ENCODE measurements at places on chromosomes 7 and 10.

DNA sequence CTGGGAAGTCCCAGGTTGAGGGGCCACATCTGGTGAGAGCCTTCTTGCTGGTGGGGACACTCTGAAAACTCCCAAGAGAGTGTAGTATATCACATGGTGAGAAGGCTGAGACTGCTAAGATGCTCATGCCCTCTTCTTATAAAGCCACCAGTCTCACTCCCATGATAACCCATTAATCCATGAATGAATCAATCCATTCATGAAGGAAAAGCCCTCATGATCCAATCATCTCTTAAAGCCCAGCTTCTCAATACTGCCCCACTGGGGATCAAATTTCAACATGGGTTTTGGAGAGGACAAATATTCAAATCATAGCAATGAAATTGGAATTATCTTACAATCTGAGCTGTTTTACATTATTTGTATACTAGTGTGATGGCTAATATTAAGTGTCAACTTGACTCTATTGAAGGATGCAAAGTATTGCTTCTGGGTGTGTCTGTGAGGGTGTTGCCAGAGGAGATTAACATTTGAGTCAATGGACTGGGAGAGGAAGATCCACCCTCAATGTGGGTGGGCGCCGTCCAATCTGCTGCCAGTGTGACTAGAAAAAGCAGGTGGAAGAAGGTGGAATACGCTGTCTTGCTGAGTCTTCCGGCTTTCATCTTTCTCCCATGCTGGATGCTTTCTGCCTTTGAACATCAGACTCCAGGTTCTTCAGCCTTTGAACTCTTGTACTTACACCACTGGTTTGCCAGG is 14.3 kb upstream of the UBE2D1 start:
- DNase-seq, result no peak

GRCh38 chr7:69708857-69709256 is 110.6 kb downstream of the AUTS2 start:
- DNase-seq, result peak; percentile 56

- DNase-seq, result no peak
Observed at GRCh38 chr7:17374157-17374556, 75.7 kb downstream of the AHR start.

GRCh38 chr10:79185796-79186374 is 117.1 kb downstream of the ZMIZ1 start:
- DNase-seq, result no peak

- DNase-seq, result no peak
Observed at GRCh38 chr10:12417331-12417730, 68.0 kb downstream of the CAMK1D start.

- DNase-seq, result no peak
Observed at GRCh38 chr7:53900856-53901528, 641.2 kb upstream of the VSTM2A start.

DNA sequence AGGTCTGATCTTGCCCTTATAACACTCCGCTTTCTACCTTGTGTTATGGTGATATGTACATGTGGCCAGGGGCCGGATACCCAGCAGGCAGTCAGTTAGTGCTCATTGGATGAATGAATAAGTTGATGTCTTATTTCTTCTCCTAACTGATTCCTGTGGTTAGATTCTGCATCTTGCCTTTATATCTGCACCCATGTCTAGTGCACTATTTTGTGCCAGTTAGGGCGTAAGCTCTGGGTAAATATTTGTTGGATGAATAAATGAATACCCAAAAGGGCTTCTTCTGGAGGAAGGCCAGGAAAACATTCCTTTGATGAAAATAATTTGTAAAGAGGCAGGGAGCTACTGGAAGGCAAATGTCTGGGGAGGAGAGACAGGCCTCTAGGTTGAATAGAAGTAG is 148.2 kb downstream of the CHN2 start:
- DNase-seq, result no peak

DNA sequence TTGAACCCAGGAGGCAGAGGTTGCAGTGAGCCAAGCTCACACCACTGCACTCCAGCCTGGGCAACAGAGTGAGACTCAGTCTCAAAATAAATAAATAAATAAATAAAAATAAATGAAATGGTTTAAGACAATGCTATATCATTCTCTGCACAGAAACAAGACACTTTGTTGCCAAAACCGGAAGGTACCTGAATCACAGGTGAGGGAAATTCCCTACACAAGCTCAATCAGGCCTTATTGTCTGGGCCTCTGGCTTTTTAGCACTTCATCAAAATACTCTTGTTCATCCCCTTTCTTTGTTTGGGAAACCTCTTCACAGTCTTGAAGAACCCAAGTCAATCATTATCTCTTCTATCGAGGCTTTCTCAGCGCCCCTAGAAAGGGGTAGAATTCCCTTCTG is 166.1 kb upstream of the NPSR1 start:
- no peak for DNase-seq

GRCh38 chr7:116528008-116528789 is 3.4 kb downstream of the CAV1 start:
- no peak for DNase-seq

GRCh38 chr10:76435157-76435556 is 1003.7 kb downstream of the LRMDA start:
- DNase-seq, result no peak

- no peak for DNase-seq
Observed at GRCh38 chr7:3537210-3537875, 236.3 kb downstream of the SDK1 start.

DNA sequence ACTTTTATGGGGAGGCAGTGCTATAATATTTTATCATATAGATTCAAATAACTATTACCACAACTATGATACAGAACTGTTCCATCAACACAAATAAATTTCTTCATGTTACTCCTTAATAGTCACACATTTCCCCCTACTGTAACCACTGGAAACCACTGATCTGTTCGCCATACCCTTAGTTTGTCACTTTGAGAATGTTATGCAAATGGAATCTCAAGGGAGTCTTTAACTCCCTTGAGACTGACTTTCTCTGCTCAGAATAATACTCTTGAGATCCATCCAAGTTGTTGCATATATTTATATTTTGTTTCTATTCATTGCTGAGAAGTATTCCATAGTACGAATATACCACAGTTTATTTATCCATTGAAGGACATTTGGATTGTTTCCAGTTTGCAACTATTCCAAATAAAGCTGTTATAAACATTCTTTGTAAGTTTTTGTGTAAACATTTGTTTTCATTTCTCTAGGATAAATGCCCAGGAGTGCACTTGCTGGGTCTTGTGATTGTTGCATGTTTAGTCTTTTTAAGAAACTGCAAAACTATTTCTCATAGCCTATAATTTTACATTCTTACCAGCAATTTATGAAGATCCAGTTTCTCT is 19.7 kb upstream of the PON2 start:
- no peak for DNase-seq

- DNase-seq, result no peak
Observed at GRCh38 chr7:144777005-144777839, 58.6 kb downstream of the TPK1 start.

GRCh38 chr10:101291331-101292193 is 62.3 kb upstream of the LBX1 start:
- DNase-seq, result peak; percentile 48

- DNase-seq, result no peak
Observed at GRCh38 chr10:123229927-123230630, 75.9 kb downstream of the BUB3 start.

DNA sequence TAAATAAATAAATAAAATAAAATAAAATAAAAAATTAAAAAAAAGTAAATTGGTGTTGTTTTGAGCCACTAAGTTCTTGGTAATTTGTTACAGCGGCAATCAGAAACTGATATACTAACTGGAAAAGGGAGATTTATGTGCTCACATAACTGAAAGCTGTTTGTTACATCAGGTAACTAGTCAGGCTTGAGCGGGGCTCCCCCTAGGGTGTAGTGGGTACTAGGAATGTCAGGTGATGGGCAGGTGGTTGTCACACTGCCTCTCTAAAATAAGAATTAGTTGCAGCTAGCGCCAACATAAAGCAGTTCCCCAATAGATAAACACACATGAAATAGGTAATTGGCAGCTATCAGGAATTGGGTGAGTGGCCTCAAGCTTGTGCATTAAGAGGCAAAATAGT is 1336.9 kb downstream of the XPNPEP1 start:
- DNase-seq, result no peak

DNA sequence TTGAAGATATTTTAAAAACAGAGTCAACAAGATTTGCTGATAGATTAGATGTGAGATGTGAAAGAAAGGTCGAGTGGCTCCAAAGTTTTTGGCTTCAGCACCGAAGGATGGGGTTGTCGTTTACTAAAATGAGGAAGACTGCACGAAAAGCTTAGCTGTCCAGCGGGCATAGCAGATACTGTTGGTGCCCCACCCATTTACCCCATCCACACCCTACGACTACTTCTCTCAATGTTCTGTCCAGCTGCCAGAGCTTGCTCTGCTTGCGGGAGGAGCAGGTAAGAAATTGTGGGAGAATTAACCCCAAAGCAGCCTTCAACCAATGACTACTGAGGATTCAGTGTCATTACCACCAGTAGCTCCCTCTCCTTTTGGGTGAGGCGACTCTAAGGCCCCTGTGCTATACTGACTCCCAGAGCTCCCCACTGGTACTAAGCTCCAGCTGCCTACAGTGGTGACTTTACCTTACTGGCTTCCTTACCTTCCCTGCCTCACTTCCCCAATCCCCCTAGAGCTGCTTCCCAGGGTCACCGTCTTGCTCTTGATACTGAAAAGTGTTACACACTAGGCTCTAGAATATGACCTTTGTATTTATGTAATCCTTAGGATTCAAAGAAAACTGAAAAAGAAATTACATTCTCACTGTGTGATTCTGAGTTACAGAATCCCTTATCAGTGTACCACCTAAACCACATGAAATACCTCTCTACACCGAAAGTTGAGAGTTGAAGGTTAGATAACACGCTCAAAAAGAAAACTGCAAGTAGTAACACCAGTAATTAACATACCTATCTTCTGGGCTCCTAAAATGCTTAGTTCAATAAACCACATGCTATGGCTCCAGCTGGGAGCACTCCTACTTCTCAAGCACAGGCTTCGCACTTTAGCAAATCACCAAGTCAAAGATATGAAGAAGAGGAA is 22.3 kb downstream of the CACUL1 start:
- no peak for DNase-seq

DNA sequence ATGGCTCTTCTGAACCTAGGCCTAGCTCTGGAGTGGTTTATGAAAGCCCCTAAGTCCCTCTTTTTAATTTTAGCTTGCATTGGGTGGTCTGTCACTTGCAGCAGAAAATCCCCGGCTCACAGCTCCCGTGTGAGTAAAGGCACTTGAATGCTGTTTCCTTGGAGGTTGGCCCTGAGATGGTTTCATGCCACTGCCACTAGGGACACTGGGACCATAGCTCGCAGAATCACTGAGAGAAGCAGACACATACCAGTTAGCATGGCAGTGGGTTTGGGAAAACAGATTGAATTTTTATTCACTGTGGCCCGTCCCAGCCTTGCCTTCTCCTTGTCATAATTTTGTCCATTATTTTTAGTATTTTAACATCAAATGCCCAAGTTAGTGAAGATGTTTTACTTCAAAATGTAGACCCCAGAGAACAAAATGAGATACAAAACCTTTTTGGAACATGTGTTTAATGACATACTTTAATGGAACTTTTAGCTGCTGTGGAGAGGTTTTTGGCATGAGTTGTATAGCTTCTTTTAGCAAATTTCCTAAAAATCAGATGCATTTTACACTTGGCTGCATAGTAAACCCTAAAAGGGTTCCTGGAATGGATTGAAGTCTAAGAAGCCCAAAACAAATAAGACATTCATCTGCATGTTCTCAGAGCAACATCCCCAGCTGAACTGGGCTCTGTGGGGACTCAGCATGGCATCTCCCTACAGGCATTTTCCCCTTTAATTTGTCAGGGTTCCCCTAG is 259.7 kb upstream of the PITRM1 start:
- DNase-seq, result peak; percentile 32

DNA sequence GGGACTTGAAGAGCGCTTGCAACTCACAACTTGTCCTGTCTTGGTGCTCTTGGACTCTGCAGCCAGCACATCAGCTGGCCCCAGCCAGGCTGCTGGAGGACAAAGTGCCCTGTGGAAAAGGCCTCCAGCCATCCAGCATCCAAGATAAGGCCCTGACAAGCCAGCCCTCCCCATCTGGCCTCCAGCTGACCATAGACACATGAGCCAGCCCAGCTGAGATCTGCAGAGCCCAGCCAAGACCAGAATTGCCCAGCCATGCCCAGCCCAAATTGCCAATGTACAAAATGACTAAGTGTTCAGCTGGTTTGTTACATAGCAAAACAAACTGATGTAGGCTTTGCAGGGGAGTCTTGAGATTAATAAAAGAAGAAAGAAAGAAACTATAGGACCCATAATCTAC is 36.0 kb upstream of the FRMD4A start:
- DNase-seq, result no peak

GRCh38 chr10:123645615-123646014 is 20.5 kb upstream of the GPR26 start:
- DNase-seq, result no peak

GRCh38 chr10:121771966-121772365 is 155.9 kb downstream of the ATE1 start:
- DNase-seq, result no peak

GRCh38 chr7:130956417-130957136 is 222.6 kb upstream of the KLF14 start:
- no peak for DNase-seq

DNA sequence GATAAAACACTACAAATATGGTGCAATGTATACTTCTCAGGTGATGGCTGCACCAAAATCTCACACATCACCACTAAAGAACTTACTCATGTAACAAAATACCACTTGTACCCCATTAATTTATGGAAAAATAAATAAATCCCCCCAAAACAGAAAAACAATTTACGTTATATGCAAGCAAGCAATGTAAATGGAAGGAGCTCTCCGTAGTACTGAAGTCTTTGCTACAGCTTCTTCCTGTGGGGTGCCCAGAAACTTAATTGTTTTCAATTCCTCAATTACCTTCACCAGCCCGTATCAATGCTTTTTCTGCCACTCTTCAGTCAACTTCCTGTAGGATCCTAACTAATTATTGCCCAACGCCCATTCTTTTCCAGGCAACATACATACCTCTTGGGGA is 138.1 kb downstream of the RELN start:
- DNase-seq, result no peak

GRCh38 chr7:73820013-73820412 is 10.8 kb upstream of the CLDN4 start:
- no peak for DNase-seq

DNA sequence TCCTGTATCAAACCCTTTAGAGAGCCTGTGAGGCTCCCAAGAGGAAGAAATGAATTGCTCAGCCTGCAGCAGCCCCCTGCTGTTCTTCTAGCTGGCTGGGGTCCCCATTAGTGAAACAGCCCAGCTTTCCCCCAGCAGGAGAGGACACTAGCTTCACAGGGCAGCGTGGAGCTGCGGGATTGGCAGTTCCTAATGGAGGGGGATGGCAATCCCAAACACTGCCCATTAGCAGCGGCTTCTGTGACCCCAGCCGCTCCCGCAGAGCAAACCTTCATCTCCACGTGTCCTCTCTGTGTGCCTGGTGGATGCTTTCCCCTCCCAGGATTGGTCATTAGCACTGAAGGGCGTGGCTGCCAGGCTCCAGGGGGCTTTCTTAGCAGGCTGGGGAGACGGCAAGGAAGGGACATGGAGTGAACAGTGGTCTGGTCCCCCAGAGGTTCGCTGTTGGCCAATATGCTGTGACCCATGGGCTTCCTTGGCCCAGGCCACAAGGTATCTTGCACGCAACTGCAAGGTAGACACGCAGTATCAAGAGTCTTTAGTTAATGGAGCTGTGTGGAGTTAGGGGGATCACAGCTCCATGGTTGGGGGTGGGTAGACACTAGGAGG is 322.5 kb upstream of the ZMIZ1 start:
- DNase-seq, result no peak
